ENCODE measurements at places on chromosomes 2 and 18.

DNA sequence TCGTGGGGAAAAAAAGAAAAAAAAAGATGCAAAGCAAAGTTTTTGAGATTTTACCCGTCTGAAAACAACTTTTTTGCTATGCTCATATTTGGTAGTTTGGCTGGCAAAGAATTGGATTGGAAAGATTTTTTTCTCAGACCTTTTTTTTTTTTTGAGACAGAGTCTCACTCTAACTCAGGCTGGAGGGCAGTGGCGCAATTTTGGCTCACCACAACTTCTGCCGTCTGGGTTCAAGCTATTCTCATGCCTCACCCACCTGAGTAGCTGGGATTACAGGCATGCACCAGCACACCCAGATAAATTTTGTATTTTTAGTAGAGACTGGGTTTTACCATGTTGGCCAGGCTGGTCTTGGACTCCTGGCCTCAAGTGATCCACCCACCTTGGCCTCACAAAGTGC is 56.3 kb upstream of the TANC1 start:
- DNase-seq, result no peak

DNA sequence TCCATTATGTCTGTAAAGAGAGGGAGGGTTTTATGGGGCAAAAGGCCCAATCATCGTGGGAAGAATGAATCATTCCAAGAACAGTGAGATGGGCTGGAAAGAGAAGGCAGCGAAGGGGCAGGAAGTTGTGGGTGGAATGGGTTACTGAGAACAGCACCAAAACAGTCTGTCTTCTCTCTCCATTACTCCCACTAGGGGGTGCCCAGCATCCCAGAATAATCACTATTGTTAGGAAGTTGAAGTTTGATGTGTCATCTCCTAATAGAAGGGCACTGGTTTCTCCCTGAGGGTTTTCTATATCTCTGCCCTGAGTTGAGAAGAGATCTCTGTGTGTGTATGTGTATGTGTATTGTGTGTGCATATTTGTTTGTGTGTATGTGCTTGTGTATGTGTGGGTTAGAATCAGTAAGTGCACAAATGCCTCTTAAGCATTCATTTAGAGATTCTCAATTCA is 76.6 kb upstream of the MAP4K3 start:
- peak; percentile 37 for DNase-seq

DNA sequence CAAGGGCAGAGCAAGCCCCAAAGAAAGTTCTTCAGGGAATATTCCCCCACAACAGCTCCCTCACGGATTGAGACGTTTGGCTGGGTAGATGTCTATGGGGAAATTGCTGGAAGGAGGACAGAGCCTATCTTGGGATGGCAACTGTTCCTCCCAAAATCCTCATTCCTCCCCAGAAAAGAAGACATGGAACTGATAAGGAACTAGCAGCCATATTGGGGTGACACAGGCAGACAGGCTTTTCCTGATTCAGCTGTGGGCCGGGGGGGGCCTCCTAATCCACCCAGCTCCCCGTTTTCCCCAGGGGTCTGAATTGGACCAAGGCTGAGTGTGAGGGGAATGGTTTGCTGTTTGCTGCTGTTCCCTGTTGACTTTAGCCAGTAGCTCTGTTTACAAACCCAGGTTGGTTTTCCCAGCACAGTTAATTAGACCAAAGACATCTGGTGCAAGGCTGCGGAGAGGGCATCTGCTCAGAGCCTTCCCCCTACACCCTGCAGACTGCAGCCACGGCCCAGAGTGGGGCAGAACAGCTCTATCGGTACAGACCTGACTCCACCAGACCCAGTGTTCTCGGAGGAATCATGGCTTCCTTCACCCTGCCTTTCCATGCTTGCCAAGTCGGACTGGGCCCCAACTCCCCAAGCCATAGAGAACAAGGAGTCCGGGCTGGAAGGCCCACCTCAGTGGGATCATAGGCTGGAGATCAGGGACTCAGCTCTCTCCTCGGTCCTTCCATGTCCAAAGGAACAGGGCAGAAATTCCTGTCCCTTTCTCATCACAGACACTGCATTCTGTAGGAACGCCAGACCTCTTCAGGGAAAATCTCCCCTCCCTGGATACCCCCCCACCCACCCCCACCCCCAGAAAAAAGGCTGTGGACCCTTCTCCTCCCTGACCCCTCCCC is 1.7 kb upstream of the PKDCC start:
- DNase-seq, result no peak

DNA sequence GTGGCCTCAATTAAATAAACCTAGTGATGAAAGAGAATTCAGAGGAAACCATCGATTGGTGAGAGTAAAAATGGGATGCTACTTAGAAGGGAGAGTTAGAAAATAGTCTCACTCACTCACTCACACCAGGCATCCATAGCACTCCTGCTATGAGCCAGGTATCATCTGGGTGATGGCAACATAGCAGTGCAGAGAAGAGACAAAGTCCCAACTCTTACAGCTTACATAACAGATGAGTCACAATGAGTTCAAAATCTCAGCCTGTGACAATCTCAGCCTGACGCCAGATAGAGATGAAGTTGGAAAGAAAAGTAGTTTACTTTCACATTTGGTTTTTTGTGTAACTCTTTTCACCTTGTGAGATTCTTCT is 55.4 kb upstream of the THOC1 start:
- DNase-seq, result no peak

DNA sequence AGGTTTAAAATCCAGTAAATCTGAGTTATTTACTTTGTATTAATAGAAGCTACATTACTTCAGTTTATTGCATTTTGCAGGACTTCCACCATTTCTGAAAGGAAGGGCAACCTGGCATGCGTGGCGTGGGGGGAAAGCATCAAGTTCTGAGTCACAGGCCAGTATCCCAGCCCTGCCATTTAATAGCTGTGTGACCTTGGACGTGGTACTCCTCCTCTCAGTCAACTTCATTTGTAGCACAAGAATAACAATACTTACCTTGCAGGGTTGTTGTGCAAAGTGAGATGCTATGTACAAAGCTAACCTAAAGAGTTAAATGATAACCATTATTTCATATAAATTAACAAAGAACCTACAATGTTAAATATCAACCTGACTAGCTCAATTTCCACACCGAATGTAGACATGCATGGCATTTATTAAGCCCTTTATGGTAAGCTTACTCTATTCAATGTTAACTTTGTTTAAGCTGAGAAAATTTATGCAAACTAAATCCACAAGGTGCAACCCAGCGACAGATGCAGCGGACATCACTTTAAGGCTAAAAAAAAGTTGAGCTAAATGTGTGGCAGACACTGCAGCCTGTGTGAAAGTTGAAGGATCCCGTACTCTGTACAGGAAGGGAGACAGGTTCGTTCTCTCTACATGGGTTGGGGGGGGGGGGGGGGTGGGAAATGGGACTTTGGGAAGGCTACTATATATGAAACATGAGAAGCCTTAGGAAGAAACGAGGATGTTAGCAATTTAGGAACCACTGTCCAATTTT is 17.2 kb upstream of the STPG4 start:
- no peak for DNase-seq

DNA sequence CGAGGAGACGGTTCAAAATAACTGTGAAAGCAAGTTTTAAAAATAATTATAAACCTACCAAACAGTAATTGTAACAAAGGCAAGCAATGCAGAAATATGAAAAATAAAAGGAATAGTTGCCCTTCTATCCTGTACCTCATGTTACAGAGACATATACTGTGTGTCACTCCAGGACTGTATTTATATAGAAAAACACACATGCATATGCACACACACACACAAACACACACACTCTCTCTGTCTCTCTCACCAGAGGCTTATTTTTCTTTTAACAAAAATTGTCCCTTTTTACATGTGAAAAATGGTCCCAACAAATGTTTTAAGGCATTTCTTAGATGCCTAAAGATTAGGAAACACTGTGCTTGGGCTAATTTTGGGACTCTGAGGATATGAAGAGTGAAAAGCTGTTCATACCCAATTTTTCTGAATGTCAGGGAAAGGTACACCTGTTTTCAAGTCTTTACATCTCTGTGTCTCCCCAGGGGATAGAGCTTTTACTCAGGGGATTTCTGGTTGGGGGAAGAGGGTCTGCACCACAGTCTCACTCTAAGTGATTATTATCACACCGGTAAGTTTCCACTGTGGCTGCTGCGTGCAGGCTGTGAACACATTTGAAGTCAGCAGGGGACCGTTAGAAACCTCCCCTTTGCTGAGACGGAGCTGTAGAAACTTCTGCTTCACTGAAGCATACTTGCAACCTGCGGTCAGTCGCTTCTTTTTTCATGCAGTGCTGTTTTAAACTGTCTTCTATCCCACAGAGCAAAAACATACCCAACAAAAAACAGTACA is 51.4 kb upstream of the SPAG16 start:
- DNase-seq, result peak; percentile 22

DNA sequence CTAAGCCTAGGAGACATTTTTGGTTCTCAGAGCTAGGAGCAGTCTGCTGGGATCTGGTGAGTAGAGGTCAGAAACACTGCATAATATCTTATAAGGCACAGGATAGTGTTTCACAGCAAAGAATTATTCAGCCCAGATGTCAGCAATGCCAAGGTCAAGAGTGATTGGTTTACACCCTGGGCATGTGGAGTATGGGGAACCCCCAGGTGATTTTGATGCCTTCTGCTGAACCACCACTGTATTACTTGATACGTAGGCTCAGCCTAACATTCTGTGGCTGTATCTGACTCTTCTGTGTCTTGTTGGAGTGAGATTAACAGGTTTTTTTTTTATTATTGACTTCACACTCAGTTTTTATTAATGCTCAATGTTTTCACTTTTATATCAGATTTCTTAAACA is 6.0 kb downstream of the DDX18 start:
- DNase-seq, result no peak

DNA sequence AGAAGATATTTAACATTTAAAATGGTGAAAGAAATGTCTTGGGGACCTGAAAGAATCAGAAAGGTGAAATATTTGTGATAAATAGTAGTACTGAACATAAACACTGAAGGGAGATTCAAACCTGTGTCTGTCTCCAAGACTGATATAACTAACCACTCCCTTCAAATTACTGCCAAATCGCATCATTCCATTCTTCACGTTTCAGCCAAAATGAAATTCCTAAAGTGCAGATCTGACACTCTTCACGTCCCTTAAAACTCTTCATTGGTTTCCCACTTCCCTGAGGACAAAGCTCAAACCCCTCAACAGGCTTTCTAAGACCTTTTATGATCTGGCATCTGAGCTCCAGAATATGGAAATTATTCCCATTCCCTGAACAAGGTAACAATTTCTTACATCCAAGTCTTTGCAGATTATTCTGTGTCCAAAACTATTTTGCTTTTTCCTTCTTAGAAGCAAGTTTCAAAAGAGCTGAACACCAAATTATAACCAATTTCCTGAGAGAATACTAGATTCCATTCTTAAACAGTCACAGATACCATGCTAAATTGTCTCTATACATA is 18.9 kb downstream of the SLC8A1 start:
- no peak for DNase-seq

- no peak for DNase-seq
Measured at GRCh38 chr2:2839782-2840531, 508.9 kb upstream of the MYT1L start.

GRCh38 chr2:156908825-156909224 is 348.7 kb upstream of the GALNT5 start:
- no peak for DNase-seq

- no peak for DNase-seq
Measured at GRCh38 chr2:118858485-118859156, 11.2 kb upstream of the EN1 start.

GRCh38 chr2:158806941-158807340 is 11.8 kb downstream of the DAPL1 start:
- DNase-seq, result no peak

GRCh38 chr18:12478269-12479047 is 70.7 kb downstream of the PRELID3A start:
- DNase-seq, result no peak

- DNase-seq, result no peak
Measured at GRCh38 chr18:75343389-75343788, 84.1 kb downstream of the SMIM21 start.

DNA sequence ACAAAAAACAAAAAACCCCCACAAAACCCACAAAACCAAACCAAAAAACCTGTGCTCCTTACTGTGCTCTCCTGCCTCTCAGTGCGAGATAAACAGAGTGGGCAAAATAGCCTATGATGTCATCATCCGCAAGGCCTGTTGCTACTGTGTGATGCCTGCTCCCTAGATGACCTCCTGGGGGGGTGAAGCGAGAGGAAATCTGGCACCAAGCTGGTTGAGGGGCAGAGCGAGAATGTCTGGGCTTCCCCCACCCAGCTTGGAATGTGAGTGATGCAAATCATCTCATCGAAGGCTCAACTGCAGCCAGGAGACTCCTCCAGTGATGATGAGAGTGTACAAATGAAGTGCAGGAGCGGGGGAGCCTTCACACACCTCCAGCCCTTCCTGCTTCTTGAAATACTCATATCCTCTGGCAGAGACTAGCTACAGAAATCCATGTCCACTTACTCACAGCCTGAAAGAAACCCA is 57.7 kb upstream of the MAP4K3 start:
- no peak for DNase-seq

DNA sequence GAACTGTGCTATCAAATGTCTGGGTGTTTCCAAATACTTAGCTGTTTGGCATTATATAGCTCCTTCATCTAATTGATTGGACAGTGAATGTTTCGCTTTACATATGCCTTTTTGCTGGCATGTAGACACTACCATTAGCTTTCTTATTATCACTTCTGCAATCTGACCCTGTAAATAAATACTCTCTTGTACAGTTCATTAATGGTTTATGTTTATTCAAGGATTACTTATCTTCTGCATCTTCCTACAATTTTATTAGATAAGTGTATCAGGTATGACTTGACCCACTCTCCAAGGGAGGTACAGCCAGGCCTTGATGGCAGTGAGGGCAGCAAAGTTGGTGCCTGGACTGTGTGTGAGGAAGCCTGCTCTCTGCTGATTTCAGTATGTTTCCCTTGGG is 614.1 kb upstream of the SETBP1 start:
- no peak for DNase-seq

- DNase-seq, result no peak
Measured at GRCh38 chr2:74576211-74576862, 21.8 kb downstream of the DOK1 start.

DNA sequence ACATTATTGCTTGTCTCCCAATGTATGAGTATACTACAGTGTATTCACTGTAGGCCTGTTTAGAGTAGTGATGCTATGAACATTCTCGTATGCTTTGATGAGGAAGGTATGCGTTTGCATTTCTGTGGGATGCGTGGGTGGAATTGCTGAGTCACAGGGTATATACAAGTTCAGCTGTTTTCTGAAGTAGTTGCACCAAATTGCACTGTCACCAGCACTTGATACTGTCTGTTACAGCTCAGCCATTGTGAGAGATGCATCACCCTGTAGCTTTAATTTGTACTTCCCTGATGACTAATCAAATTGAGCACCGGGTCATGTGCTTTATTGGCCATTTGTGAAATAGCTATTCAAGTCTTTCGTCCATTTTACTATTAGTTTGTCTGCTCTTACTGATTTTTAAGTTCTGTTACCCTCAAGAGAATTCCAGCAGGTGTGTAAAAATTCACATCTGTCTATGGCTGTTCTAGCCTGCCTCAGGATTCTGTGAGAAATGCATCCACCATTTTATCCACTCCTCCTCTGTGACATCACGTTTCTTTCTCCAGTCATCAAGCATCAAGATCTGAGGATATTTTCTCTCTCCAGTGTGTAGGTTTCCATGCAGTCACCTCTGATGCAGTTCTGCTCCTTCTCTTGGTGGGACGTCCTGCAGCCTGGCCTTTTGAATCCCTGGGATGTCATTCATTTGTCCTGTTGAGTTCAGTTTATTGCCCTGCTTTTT is 72.5 kb downstream of the DGKD start:
- DNase-seq, result no peak
